G401 (cell line): ENCODE measurements at places on chromosomes 4 and X. TPM values are rescaled to one million over a fixed set of nuclear protein-coding genes. Genes with fewer than 3 reads are reported as not detected.

Gene CLIC2
- total RNA-seq, result 1.4 TPM in 1 of 2 replicates, not detected in the other

Gene PDLIM3
- 9.5 and 15.7 TPM in 2 replicates for total RNA-seq

Gene VSIG1
- not detected in 2 replicates for total RNA-seq

Gene SLC26A1
- 0.74 and 0.85 TPM in 2 replicates for total RNA-seq

Gene NUP62CL
- not detected in 2 replicates for total RNA-seq

Gene HPGDS
- not detected in 2 replicates for total RNA-seq

Gene ODAPH
- not detected in 2 replicates for total RNA-seq

Gene ADH7
- total RNA-seq, result not detected in 2 replicates

Gene FRG2
- not detected in 2 replicates for total RNA-seq

Gene LRAT
- not detected in 2 replicates for total RNA-seq

Gene PLAC1
- total RNA-seq, result 0.47 TPM in 1 of 2 replicates, not detected in the other

Gene LARP7
- total RNA-seq, result 30.8 and 50.0 TPM in 2 replicates

Gene GABRE
- total RNA-seq, result not detected in 2 replicates

Gene NXF2
- not detected in 2 replicates for total RNA-seq

Gene PNMA6F
- total RNA-seq, result 0.03 TPM in 1 of 2 replicates, not detected in the other

Gene MCF2
- total RNA-seq, result not detected in 2 replicates

Gene NPY5R
- not detected in 2 replicates for total RNA-seq

Gene TDO2
- total RNA-seq, result 29.7 and 45.9 TPM in 2 replicates

Gene COL25A1
- not detected in 2 replicates for total RNA-seq

Gene ANKRD50
- total RNA-seq, result 6.0 and 12.7 TPM in 2 replicates

Gene MAGED4B
- 31.3 and 32.8 TPM in 2 replicates for total RNA-seq

Gene SCFD2
- total RNA-seq, result 16.9 and 23.5 TPM in 2 replicates

Gene IQCM
- not detected in 2 replicates for total RNA-seq

Gene ETDA
- total RNA-seq, result not detected in 2 replicates

Gene HERC5
- 19.4 and 23.5 TPM in 2 replicates for total RNA-seq

Gene ADAMTS3
- total RNA-seq, result 2.2 and 7.0 TPM in 2 replicates

Gene NRK
- total RNA-seq, result not detected in 2 replicates

Gene CCNG2
- total RNA-seq, result 16.3 and 20.2 TPM in 2 replicates

Gene GLRA3
- total RNA-seq, result not detected in 2 replicates

Gene SOD3
- total RNA-seq, result not detected in 2 replicates

Gene GCNA
- total RNA-seq, result 1.0 and 3.2 TPM in 2 replicates

Gene DCHS2
- not detected in 2 replicates for total RNA-seq

Gene TMPRSS11D
- total RNA-seq, result not detected in 2 replicates

Gene RIBC1
- total RNA-seq, result 1.4 and 3.5 TPM in 2 replicates

Gene USP51
- total RNA-seq, result 3.3 and 8.1 TPM in 2 replicates

Gene CT45A2
- total RNA-seq, result not detected in 2 replicates

Gene EREG
- not detected in 2 replicates for total RNA-seq

Gene DGKK
- total RNA-seq, result 0.10 TPM in 1 of 2 replicates, not detected in the other

Gene RHOH
- total RNA-seq, result 36.6 and 48.6 TPM in 2 replicates

Gene DLG3
- 24.0 and 28.0 TPM in 2 replicates for total RNA-seq

Gene UGT2B11
- total RNA-seq, result not detected in 2 replicates

Gene WAS
- total RNA-seq, result not detected in 2 replicates

Gene SERPINA7
- not detected in 2 replicates for total RNA-seq

Gene MTMR8
- total RNA-seq, result 2.1 TPM in 1 of 2 replicates, not detected in the other

Gene BCLAF3
- total RNA-seq, result 2.8 and 4.1 TPM in 2 replicates

Gene VEGFD
- not detected in 2 replicates for total RNA-seq

Gene HMGN5
- 3.6 TPM in 1 of 2 replicates, not detected in the other for total RNA-seq

Gene CXCR3
- total RNA-seq, result not detected in 2 replicates
